ENCODE measurements at places on chromosomes 12 and 14. TPM values are rescaled to one million over a fixed set of nuclear protein-coding genes. Genes with fewer than 3 reads are reported as not detected.

The RBM25 gene
- 207 TPM for polyA plus RNA-seq

The CD69 gene
- 5.9 TPM for polyA plus RNA-seq

The GUCY2C gene
- polyA plus RNA-seq, result 0.71 TPM

The KRT72 gene
- polyA plus RNA-seq, result 0.18 TPM

The KCNH3 gene
- 1.3 TPM for polyA plus RNA-seq

The EFS gene
- 54.7 TPM for polyA plus RNA-seq

The FOXG1 gene
- not detected for polyA plus RNA-seq

The CMA1 gene
- not detected for polyA plus RNA-seq

The CLEC14A gene
- 57.5 TPM for polyA plus RNA-seq

The NRXN3 gene
- polyA plus RNA-seq, result 1.6 TPM

The BRAP gene
- polyA plus RNA-seq, result 19.8 TPM
